ENCODE measurements at places on chromosomes 2 and 18.

GRCh38 chr2:16005816-16006536 lies 65.6 kb downstream of the MYCN start:
- no peak overlapping the region for H3K4me3 ChIP-seq
- H3K4me1 ChIP-seq = no peaks in the 10 kb centered on the region
- DNase-seq = no peak
- H3K27me3 ChIP-seq = no peaks in the 10 kb centered on the region
- H3K27ac ChIP-seq = no peak overlapping the region
- no peaks in the 10 kb centered on the region for H3K36me3 ChIP-seq

DNA sequence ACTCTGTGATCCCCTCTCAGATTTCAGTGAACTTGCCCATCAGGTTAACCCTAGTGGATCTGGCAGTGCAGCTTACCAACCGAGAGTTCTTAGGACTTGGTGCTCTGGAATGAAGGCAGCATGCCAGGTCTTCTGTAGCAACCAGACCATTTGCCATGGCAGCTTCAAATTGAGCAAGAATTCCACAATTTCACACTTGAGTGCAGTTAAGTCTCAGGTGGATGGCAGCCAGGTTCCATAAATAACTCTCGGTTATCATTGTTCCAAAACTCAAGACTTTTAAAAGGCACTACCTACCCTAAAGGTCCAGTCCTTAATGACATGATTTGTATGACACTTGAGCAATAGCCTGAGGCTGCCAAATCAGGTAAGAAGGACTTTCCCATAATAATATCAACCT lies 48.1 kb downstream of the GALNT3 start:
- H3K27me3 ChIP-seq = no peaks in the 10 kb centered on the region
- H3K36me3 ChIP-seq = no peaks in the 10 kb centered on the region
- no peak overlapping the region for H3K4me3 ChIP-seq
- DNase-seq = no peak
- H3K27ac ChIP-seq = no peak overlapping the region

DNA sequence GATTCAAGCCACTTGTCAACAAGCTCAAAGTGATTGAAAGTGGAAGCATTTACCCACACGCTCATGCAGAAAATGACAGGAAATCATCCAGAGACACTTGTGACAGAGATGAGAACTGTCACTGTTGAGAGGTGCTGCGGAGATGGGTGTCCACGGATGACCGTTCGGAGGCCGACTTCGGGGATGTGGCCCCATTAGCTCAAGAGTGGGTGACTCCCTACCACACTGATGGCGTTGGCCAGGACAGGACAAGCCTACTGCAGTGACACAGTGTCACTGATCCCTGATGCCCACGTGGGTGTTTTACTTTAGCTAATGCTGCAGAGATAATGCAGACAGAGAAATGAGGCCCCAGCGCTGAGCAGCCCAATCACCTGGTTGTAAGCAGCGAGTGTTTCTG lies 81.5 kb upstream of the YWHAQ start:
- no peaks in the 10 kb centered on the region for H3K36me3 ChIP-seq
- H3K27ac ChIP-seq = no peak overlapping the region
- no peak overlapping the region for H3K4me3 ChIP-seq
- no peaks in the 10 kb centered on the region for H3K4me1 ChIP-seq
- no peak for DNase-seq
- no peaks in the 10 kb centered on the region for H3K27me3 ChIP-seq

GRCh38 chr2:78465707-78466106 lies 559.8 kb upstream of the REG3G start:
- peaks cover 3% of the 10 kb centered on the region for H3K4me1 ChIP-seq
- H3K27me3 ChIP-seq = no peaks in the 10 kb centered on the region
- H3K36me3 ChIP-seq = no peaks in the 10 kb centered on the region
- no peak overlapping the region for H3K27ac ChIP-seq

GRCh38 chr2:7515327-7515726 lies 598.1 kb downstream of the RNF144A start:
- 0 out of 2 replicates have a peak, but pooled peaks cover 6% of the 10 kb centered on the region for H3K4me1 ChIP-seq
- no peak overlapping the region for H3K4me3 ChIP-seq
- H3K27me3 ChIP-seq = no peaks in the 10 kb centered on the region
- H3K27ac ChIP-seq = no peak overlapping the region
- DNase-seq = no peak
- H3K36me3 ChIP-seq = no peaks in the 10 kb centered on the region

DNA sequence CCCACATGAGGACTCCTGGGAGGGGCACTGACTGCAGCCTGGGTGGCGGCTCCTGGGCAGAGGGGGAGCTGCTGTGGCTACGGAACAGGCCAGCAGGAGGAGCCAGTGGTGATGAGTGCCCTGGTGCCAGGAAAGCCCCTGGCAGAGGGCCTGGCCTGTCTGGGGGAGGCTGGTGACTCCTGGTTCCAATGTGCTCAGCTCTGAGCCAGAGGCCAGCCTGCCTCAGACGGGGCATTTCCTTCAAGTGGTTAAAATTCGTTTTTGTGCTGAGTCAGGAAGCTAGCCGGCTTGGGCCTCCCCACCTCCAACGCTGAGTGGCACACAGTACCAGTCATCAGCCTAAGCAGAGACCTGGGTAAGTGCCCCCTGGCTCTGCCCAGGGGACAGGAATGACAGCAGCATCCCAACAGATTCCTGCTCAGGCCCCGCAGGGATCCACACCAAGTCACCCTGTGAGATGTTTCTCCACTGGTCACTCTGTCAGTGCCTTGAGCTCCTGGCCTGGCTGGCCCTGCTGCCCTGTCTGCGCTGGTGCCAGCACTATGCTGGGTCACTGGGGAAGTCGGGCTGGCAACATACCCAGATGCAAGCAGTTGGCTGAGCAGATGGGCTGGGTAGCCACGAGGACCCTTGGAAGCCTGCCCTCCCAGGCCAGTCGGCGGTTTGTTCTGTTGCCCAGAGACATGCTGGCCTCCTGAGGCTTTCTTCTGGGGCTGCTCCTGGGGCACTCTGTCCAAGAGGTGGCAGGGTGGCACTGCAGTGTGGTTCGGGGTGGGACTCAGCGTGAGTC lies 7.1 kb upstream of the KLF11 start:
- no peak overlapping the region for H3K27ac ChIP-seq
- peaks cover under 1% of the 10 kb centered on the region for H3K27me3 ChIP-seq
- H3K36me3 ChIP-seq = no peaks in the 10 kb centered on the region
- H3K4me3 ChIP-seq = no peak overlapping the region
- peak; percentile 32 for DNase-seq

- H3K4me3 ChIP-seq = no peak overlapping the region
- H3K27me3 ChIP-seq = no peaks in the 10 kb centered on the region
- no peak overlapping the region for H3K27ac ChIP-seq
- H3K4me1 ChIP-seq = no peaks in the 10 kb centered on the region
These were observed 233.7 kb upstream of the EPC2 start for GRCh38 chr2:148410899-148411298.

- peaks cover 44% of the 10 kb centered on the region for H3K4me1 ChIP-seq
- peak overlapping the region; percentile 55 for H3K4me3 ChIP-seq
- H3K27ac ChIP-seq = 0 out of 2 replicates have a peak overlapping the region, but pooled peaks have one; percentile 50
- DNase-seq = peak; percentile 32
- H3K27me3 ChIP-seq = no peaks in the 10 kb centered on the region
These were observed 264.7 kb downstream of the TCF4 start for GRCh38 chr18:55323051-55323994.

DNA sequence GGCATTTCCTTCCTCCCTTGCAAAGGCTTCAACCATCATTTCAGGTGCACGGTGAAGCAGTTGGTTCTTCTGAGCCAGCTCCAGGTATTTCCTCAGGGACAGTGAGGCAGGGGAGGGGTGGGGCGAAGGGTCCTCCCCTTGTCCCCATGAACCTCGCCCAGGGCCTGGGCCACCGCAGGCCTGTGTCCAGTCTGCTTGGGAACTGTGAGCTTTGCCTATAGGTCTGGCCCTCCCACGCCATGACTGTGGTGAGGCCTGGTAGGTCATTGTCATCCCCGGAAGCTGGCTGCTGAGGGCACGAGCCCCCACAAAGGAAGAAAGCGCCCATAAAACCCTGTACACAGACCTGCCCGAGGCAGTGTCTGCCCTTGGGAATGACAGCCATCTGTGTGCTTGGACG lies 134.3 kb downstream of the ACKR3 start:
- H3K27ac ChIP-seq = no peak overlapping the region
- H3K36me3 ChIP-seq = no peaks in the 10 kb centered on the region
- H3K4me1 ChIP-seq = no peaks in the 10 kb centered on the region

- no peak overlapping the region for H3K27ac ChIP-seq
- no peak overlapping the region for H3K4me3 ChIP-seq
- no peak for DNase-seq
- no peaks in the 10 kb centered on the region for H3K27me3 ChIP-seq
These were observed 97.0 kb downstream of the XRCC5 start for GRCh38 chr2:216206041-216206703.

- H3K36me3 ChIP-seq = no peaks in the 10 kb centered on the region
- H3K27ac ChIP-seq = no peak overlapping the region
- H3K27me3 ChIP-seq = no peaks in the 10 kb centered on the region
- H3K4me3 ChIP-seq = no peak overlapping the region
- no peaks in the 10 kb centered on the region for H3K4me1 ChIP-seq
- no peak for DNase-seq
These were observed 731.7 kb upstream of the ID2 start for GRCh38 chr2:7950035-7950612.

All from GM23338 (cell line).